ENCODE measurements at places on chromosomes 3 and 15.

DNA sequence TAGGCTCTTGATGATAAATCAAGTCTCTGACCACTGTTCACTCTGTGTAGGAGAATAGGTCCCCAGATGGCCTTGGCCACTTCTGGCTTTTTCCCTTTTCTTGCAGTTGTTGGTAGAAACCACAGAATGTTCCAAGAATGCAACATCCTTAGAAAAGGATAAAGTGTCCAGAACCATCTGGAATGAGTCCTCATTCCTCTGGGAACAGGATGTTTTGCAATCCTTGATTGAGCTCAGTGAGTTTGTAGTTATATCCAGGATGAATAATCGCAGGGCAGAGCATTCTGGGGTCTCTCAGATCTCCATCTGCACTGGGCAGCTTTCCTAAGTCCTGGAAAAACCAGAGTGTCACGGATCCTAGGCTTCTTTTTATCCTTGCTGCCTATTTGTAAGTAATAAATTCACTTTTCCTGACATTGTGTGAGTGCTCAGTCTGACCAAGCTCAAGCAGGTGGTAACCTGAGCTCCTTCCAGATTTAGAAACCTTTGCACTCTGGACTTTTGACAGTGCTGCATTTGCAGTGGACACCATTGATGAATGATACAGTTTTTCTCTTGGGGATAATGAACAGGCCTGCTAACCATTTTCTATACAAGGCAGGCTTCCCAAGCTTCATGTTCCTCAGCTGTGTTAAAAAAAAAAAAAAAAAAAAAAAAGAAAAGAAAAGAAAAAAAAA lies 1028.6 kb downstream of the OTOL1 start:
- no peak for DNase-seq

DNA sequence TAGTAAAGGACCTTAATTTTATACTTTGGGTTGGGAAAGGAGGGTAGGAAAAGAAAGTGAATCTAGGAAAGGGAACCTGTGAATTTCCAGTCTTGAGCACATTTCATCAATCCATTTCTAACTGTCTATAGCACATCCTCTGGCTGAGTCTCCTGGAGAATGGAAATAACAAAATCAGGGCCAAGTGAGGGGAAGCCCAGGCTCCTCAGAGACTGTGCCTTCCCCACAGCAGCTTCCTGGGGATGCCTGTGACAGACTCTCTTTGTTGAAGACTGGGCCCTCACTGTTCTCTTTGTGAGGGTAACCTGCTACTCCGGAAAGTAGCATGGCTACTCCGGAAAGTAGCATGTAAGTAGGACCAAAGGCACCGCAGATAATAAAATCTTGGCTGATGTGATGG lies 22.6 kb upstream of the CSPG5 start:
- no peak for DNase-seq

- no peak for DNase-seq
Observed at GRCh38 chr3:175433026-175433674, 574.0 kb downstream of the NAALADL2 start.

DNA sequence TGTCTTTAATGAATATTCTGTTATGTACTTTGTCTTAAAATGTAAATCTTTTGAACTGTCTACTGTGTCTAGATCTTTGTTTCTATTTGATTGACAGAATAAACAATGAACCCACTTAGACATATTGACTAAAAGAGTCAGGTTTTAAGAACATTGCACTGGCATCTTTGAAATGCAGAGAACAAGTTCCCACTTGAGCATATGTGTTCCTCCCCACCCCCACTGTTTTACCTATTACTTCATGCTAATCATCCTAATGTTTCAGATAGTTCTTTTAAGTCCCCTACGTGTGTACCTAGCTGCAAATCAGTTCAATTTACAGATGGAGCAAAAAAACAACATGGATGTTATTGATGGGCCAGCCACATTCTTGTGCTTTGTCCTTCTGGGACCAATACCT lies 11.7 kb upstream of the TCF12 start:
- no peak for DNase-seq

GRCh38 chr3:24287755-24288450 lies 206.7 kb downstream of the THRB start:
- no peak for DNase-seq

DNA sequence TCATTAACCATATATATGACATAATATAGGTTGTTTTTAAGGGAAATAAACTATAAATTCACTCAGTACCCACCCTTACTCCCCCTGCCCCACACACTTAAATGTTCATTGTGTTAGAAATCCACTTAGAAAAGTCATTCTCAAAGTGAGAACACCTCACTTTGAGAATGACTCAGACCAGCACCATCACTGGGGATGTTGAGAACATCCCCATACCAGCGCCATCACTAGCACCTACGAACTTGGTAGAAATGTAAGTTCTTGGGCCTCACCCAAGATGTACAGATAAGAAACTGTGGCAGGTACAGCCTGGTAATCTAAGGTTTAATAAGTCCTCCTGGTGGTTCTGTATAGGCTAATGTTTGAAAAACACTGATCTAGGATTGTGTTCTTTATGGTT lies 362.6 kb downstream of the LPP start:
- no peak for DNase-seq

- DNase-seq = no peak
Observed at GRCh38 chr3:50483374-50483773, 20.1 kb downstream of the CACNA2D2 start.

DNA sequence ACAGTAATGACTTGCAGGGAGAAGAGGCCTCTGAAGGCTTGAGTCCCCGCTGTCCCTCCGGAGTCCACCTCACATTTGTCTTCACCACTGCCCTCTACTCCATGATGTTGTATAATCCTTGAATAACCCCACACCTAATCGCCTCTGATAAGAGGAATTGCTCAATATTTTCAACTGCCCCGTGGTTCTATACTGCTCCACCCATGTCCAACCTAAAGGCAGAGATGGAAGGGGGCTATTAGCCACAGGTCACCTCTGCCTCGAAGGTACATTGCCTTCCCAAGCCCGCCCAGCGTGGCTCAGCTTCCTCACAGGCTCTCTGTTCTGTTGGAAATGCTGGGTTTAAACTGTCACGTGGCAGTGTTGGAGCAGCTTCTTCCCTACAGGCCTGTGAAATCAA lies 12.4 kb downstream of the TLR9 start:
- no peak for DNase-seq

- DNase-seq = no peak
Observed at GRCh38 chr3:141972399-141972798, 96.0 kb downstream of the ATP1B3 start.

GRCh38 chr15:37819191-37819590 lies 115.2 kb upstream of the TMCO5A start:
- DNase-seq = no peak

DNA sequence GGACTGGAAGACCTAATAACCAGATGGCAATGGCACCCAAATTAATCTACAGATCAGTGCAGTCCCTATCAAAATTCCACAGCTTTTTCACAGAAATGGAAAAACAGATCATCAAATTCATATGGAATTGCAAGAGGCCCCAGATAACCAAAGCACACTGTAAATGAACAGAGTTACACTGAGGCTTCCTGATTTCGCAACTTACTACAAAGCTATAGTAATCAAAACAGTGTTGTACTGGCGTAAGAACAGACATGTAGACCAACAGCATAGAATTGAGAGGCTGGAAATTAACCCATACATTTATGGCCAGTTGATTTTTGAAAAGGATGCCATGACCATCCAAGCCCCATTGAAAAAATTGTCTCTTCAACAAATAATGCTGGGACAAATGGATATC lies 16.2 kb downstream of the XPC start:
- DNase-seq = no peak

DNA sequence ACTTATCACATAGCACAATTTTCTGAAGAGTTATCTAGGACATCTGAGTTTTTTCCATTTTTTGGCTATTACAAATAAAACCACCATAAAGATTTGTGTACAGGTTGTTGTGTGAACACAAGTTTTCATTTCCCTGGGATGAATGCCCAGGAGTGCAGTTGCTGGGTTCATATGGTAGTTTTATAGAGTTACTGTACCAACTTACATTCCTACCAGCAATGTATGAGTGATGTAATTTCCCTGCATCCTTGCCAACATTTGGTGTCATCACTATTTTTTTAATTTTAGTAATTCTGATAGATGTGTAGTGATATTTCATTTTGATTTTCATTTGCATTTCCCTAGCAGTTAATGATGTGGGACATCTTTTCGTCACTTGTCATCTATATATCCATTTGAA lies 20.5 kb downstream of the FILIP1L start:
- no peak for DNase-seq

- no peak for DNase-seq
Observed at GRCh38 chr3:57757642-57758297, 1.7 kb downstream of the SLMAP start.

DNA sequence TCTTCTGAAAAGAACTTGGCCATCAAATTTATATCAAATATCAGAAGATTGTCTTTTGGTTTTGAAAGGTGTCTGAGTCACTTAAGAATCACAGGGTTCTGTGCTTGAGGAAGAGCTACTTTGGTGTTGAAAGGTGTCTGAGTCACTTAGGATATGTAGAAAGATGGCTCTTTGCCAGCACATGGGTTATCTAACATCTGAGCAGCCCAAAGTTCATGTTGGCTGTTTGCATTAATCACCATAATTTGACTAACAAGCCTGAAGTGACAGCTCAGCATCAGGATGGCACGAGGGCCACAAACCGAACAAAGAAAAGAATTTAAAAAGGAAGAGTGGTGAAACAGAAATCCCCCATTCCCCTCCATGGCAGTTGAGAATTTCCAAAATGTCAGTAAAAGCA lies 190.5 kb upstream of the CMC1 start:
- DNase-seq = no peak

DNA sequence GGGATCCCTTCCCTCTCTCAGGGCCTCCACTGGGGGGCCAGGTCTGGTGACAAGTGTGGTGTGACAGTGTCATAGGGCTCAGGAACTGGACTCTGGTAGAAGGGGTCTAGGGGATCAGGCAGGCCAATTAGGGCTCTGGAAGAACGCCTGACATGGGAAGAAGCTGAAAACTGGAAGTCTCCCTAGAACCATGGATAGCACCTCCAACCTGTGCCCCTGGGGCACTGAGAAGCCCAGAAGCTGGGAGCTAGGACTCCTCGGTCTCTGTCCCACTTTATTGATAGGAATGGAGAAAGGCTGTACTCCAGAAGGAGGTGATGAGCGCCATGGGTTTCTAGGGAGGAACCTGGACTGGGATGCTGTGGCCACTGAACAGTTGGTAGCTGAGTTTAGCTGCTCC lies 30.7 kb downstream of the INSYN1 start:
- no peak for DNase-seq

GRCh38 chr3:195751560-195751959 lies 30.8 kb downstream of the MUC20 start:
- DNase-seq = no peak

- no peak for DNase-seq
Observed at GRCh38 chr3:52813810-52814209, 16.7 kb downstream of the ITIH4 start.

DNA sequence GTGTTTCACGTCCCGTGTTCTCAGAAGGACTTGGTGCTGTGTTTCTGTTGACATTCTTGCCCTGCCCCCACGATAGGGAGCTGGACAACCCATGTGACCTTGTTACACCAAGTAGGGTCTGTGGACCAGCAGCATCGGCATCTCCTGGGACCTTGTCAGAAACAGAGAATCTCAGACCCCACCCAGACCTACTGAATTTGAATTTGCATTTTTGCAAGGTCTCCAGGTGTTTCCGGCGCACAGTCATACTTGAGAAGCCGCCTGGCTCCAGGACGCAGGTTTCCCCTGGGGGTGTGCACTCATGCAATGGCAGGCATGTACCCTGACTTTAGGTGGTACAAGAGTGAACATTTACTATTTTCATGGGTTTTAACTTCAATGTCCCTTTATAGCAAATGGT lies 117.9 kb downstream of the TLE3 start:
- DNase-seq = no peak

- DNase-seq = no peak
Observed at GRCh38 chr3:108071368-108071767, 19.5 kb downstream of the CD47 start.

DNA sequence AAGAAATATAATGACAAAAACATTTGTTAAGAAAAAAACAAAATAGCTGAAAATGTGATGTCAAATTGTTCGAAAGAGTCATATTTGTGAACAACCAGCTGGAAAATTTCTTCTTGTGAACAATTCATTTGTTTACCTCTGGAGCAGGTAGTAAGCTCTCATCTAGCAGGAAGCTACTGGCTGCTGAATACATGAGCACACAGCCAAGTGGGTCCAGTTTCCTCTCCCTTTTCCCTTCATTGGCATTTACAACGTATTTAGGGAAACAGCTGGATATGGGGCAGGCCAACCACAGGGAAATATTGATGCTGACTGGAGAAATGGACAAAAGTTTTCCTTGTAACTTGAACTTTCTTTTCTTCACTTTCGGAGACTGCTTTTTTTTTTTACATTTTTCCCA lies 1354.7 kb upstream of the EPHA6 start:
- DNase-seq = no peak

DNA sequence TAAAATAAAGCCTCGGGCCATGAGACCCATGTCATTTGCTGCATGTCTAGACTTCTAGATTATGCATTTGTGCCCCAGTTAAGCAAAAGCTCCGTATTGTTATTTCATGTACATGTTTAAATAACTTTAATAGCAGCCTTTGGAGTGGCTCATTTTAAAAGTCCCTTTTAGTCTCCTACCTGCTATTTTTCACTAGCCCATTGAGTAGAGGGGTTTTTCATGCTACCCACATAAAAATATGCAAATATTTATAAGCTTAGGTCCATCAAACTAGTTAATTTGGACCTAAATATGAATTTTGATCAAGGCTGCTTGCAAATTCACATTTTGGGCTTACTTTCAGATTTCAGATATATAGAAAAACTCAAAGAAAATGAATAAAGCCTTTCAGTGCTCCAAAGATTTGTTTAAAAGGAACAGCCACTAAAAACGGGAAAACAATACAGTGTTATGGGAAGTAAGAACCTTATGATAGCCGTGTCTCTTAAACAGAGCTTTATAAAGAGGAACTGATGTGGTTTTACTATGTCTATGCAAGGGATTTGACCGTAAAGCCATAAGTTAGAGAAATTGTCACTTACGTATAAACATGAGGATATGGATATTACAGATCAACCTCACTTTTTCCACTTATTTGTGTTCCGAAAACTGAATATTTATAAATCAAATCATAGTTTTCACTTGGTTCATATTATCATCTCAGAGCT lies 30.0 kb downstream of the FILIP1L start:
- DNase-seq = no peak

GRCh38 chr3:190258634-190259033 lies 63.6 kb downstream of the CLDN1 start:
- no peak for DNase-seq

- no peak for DNase-seq
Observed at GRCh38 chr3:78794431-78794830, 973.4 kb downstream of the ROBO1 start.

- no peak for DNase-seq
Observed at GRCh38 chr3:134464064-134464688, 21.6 kb downstream of the ANAPC13 start.

Measured in NCI-H1694 (cell line).